Left forelimb (tissue), 1 donor: ENCODE measurements at places on chromosomes 4 and X.

- DNase-seq, result no peak
Observed at GRCh38 chrX:9582956-9583355, 118.1 kb downstream of the TBL1X start.

DNA sequence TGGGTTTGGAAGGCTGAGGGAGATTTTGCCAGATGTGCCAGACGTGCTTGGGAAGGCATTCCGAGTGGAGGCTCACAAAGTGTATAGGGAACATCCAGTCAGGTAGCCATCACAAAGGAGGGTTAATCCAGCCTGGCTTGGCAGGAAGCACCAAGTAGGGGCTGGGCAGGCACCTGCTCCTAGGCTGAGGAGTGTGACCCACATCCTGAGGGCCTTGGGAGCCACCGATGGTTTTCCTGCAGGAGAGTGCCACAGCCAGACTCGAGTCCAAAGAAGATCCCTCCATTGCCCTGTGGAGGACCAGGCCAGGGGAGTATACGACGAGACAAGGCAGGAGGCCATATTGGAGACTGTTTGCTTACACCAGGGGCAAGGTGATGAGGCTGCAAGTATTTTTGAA, 47.2 kb downstream of the PNMA5 start:
- DNase-seq, result no peak

DNA sequence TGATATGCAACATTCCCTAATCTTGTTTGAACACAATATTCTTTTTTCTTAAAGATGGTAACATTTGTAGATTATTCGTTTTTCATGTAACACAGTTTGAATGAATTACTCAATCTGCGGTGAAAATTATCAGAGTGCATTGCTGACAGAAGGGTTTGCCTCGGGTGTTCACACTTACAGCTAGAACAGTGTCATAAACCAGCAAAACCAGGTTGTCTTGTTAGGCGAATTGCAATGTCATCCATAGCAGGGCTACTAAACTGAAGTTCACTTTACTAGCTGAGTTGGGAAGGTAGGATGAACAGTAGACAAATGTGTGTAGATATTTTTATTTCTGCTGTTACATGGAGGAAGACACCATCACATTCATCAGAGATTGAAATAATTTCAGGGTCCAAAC, 98.9 kb downstream of the SLC39A8 start:
- no peak for DNase-seq

DNA sequence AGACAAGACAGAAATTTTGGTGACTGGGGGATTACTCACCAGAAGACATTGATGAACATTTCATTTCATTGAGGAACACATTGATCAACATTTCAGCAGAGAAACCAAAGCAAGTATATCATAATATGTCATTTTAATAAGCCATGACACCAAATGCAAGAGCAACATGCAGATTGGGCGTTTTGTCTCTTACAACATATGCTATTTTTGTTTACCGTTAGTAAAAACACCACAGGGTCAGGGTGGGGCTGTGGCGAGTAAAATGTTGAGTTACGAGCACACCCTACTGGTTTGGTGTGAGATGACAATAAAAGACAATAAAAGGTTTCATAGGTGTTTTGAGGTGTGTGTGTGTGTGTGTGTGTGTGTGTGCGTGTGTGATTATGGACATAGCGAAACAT, 294.5 kb downstream of the PDGFC start:
- no peak for DNase-seq

DNA sequence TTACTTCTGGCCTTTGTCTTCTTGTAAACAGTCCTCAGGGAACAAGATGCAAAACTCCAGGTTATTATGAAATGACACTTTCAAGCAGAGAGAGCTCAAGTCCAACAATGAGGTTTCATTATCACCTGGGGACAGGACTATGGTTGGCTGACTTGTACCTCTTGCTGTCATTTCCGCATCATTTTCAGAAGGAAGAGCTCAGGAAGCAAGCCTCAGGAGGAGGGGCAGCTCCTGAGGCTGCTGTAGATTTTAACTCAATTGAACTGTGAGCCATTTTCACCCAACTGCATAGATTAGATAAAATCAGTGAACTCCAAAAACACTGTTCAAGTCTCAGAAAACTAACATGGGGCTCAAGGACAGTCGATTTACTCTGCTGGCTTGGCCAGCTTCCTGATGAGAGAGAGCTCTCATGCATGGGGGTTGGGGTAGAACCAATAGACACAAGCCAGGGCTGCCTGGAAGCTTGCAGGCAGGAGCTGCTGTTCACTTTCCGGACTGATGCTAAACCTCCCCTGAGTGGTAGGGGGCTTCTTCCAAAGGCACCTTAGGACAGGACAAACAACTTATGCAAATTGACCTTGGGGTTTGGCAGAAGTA, 23.6 kb downstream of the TMEM255A start:
- no peak for DNase-seq

DNA sequence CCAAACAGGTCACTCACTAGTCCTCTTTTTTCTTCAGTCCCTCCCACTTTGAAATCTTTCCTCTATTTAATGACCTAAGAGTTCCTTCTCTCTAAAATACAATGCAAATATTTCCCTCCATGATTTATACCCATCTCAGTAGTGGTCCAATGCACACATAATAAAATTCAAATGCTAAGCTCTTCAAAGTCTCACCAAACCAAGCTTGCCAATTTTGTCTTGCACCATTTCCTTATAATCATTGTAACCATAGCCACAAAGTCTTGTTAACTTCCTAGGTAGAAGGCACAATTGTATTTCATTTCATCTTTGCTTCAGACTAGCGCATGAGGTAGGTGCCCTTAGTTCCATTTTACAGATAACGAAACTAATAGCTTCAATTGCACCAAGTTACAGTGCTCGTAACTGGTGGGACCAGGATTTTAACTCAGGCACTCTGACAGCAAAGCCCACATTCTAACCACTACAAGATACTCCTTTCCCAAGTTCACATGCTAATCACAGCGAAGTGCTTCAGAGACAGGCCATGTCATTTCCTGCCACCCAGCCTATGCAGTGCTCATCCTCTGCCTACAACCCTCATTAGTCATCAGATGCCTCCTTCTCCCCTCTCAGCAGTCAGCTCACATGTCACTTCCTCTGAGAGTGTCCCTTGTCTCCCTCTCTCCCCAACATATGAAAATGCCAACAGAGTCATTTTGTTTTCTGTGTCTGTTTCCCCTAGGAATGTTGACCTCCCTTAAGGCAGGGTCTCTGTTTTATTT, 66.9 kb upstream of the PPARGC1A start:
- DNase-seq, result no peak

GRCh38 chr4:153528705-153529485, 62.7 kb downstream of the TMEM131L start:
- DNase-seq, result no peak

DNA sequence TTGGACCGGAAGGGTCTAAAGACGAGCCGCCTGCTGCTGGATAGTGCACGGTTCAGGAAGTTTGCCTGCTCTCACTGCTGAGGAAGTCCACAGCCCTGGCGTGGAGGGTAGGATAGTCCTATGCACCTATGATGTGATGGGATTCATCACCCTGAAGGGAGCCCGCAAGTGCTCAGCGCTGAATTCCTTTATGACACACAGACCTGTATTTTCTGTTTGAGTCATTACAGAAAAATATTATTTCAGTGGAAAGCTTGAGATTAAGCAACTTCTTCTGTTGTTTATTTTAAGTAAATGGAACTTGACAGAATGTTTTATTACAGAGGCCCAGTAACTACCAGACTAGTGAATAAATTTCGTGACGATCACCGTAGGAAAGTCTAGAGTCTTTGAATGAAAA, 123.2 kb downstream of the TRIML1 start:
- DNase-seq, result no peak

- no peak for DNase-seq
Observed at GRCh38 chrX:94053575-94053974, 379.6 kb downstream of the FAM133A start.

GRCh38 chr4:18103876-18104605, 82.5 kb upstream of the LCORL start:
- no peak for DNase-seq

DNA sequence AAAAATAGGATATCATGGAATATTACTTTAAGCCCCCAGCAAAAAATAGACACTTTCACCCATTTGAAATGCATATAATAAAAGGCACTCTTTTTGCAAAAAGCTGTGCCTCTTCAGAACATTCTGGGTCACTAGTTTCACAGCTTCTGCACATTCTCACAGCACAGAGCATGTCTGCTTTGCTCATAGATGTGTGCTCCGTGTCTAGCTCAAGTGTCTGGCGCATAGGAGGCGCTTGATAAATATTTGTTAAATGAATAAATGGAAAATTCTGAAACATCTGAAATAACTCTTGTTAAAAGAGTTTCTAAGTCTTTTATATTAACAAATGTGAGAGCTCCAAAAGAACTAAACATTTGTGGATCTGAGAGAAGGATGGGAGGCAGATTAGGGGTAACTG, 275.2 kb downstream of the PTTG2 start:
- no peak for DNase-seq

DNA sequence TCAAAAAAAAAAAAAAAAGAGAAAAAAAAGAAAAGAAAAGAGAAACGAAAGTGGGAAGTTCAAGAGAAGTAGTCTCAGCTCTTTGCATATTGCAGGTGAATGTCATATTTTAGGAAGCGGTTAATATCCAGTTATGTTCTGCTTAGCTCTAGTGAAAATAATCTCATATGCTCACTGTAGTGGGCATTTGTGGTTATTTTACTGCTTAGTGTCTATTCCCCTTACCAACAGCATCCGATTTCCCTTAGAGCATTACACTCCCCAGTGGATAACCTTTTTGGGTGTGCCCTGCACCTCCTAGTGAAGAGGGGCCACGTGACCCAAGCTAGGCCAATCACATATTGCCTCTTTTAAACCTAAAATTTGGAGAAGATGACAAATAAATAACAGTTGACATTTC, 111.2 kb upstream of the ZNF827 start:
- DNase-seq, result no peak

GRCh38 chrX:44971674-44972073, 98.7 kb downstream of the KDM6A start:
- DNase-seq, result no peak

- no peak for DNase-seq
Observed at GRCh38 chr4:44447563-44448504, 775 bp downstream of the KCTD8 start.

GRCh38 chrX:134963041-134963440, 27.8 kb upstream of the SMIM10 start:
- no peak for DNase-seq

- DNase-seq, result no peak
Observed at GRCh38 chr4:164575861-164576260, 178.1 kb upstream of the SMIM31 start.

GRCh38 chr4:142917678-142918077, 71.6 kb upstream of the INPP4B start:
- no peak for DNase-seq

DNA sequence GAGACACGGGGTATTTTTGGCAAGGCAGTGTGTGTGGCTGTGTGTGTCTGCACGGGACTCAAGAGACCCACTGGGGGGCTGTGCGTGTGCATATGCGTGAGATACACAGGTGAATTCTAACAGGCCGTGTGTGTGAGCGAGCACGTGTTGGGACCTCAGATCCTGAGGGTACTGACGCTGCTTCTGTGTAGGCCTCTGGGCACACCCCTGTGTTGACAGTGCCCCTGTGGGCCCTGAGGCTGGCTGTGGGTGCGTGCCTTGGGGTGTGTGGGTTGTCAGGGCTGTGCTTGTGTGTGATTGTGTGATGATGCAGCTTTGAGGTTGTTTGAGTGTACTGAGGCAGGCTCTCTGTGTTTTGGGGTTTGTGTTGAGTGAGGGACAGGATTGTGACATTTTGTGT, 13.9 kb downstream of the FOXP3 start:
- DNase-seq, result no peak

DNA sequence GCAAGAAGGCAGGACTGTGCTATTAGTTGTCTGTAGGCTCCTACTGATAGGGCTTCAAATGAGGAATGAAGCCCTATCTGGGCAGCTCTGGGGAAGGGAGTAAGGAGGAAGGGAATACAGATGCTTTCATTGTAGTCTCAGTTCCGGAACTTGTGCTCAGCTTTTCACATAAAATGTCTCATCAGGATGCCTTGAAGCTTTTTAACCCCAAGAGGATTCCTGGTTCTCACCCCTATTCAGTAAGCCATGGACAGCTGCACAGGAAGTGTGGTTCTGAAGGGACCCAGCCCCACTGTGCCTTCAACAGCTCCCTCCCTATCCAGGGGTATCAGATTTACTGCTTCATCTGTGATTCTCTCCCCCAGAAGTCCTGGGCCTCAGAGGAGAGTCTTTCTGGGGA, 5.0 kb downstream of the ARMCX5 start:
- no peak for DNase-seq
